Caki2 (cell line): ENCODE measurements at places on chromosomes 1 and 21. TPM values are rescaled to one million over a fixed set of nuclear protein-coding genes. Genes with fewer than 3 reads are reported as not detected.

- DNase-seq = no peak
Measured at GRCh38 chr1:222087221-222087920, 345.5 kb upstream of the DUSP10 start.

GRCh38 chr21:36217743-36218142 lies 61.1 kb downstream of the DOP1B start:
- no peak for DNase-seq

The GBP7 gene
- not detected in 2 replicates for total RNA-seq

The CADM3 gene
- total RNA-seq = 0.07 TPM in 1 of 2 replicates, not detected in the other

The BTBD8 gene
- 0.43 and 3.6 TPM in 2 replicates for total RNA-seq

The TRABD2B gene
- total RNA-seq = 0.57 and 0.96 TPM in 2 replicates

The LAMC2 gene
- 92.0 and 97.5 TPM in 2 replicates for total RNA-seq
